Esophagus muscularis mucosa (tissue), 4 donors: ENCODE measurements at places on chromosomes 2 and 18. TPM values are rescaled to one million over a fixed set of nuclear protein-coding genes. Genes with fewer than 3 reads are reported as not detected.
A peak's percentile ranks its signal among the peaks of the same experiment; 100 is the strongest.

GRCh38 chr18:54223568-54224241 lies 764 bp downstream of the MBD2 start:
- no peaks in the 10 kb centered on the region for H3K36me3 ChIP-seq
- DNase-seq = no peak
- peak overlapping the region; percentile 76 for H3K27ac ChIP-seq
- H3K4me1 ChIP-seq = peaks cover 19% of the 10 kb centered on the region

- no peaks in the 10 kb centered on the region for H3K27me3 ChIP-seq
- no peaks in the 10 kb centered on the region for H3K36me3 ChIP-seq
- H3K27ac ChIP-seq = peak overlapping the region; percentile 10
- no peak for DNase-seq
- H3K4me3 ChIP-seq = no peak overlapping the region
Observed at GRCh38 chr2:101105654-101106053, 45.5 kb downstream of the TBC1D8 start.

GRCh38 chr2:236818281-236819045 lies 248.8 kb downstream of the ACKR3 start:
- no peak overlapping the region for H3K27ac ChIP-seq
- DNase-seq = no peak
- no peaks in the 10 kb centered on the region for H3K4me1 ChIP-seq
- no peak overlapping the region for H3K4me3 ChIP-seq
- no peaks in the 10 kb centered on the region for H3K36me3 ChIP-seq

- H3K36me3 ChIP-seq = no peaks in the 10 kb centered on the region
- no peak for DNase-seq
- H3K27ac ChIP-seq = no peak overlapping the region
- no peak overlapping the region for H3K4me3 ChIP-seq
- no peaks in the 10 kb centered on the region for H3K27me3 ChIP-seq
Observed at GRCh38 chr2:212915121-212915782, 236.2 kb downstream of the IKZF2 start.

GRCh38 chr18:10086458-10087210 lies 172.8 kb downstream of the VAPA start:
- no peak for DNase-seq
- no peaks in the 10 kb centered on the region for H3K27me3 ChIP-seq
- no peak overlapping the region for H3K4me3 ChIP-seq
- H3K4me1 ChIP-seq = no peaks in the 10 kb centered on the region

GRCh38 chr2:132589111-132589830 lies 80.7 kb downstream of the LYPD1 start:
- no peaks in the 10 kb centered on the region for H3K4me1 ChIP-seq
- no peak overlapping the region for H3K27ac ChIP-seq
- no peaks in the 10 kb centered on the region for H3K27me3 ChIP-seq
- no peaks in the 10 kb centered on the region for H3K36me3 ChIP-seq
- peak; percentile 57 for DNase-seq

DNA sequence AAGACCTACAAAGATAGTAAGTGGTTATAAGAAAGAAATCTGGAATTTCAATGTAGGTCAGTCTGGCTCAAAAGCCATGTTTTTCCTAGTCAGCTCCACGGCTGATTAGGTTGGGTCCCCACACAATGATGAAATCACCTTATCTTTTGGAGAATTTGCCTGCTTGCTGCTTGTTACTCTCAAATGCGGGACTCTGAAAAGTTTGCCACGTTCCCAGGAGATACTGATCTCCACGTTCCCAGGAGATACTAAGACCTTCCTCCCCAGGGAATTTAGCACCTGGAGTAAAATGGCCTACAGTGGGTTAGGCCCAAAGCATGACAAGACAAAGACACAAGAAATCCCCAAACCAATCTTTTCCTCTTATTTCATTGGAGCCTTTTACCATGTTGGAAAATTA lies 449.6 kb downstream of the TNS1 start:
- H3K27ac ChIP-seq = no peak overlapping the region
- peaks cover 4% of the 10 kb centered on the region for H3K4me1 ChIP-seq
- no peak overlapping the region for H3K4me3 ChIP-seq
- H3K27me3 ChIP-seq = no peaks in the 10 kb centered on the region

GRCh38 chr2:85911814-85912692 lies 23.3 kb upstream of the ST3GAL5 start:
- DNase-seq = no peak
- no peak overlapping the region for H3K4me3 ChIP-seq
- no peaks in the 10 kb centered on the region for H3K27me3 ChIP-seq
- peaks cover 9% of the 10 kb centered on the region for H3K4me1 ChIP-seq
- no peaks in the 10 kb centered on the region for H3K36me3 ChIP-seq

GRCh38 chr18:6731222-6731596 lies 1.7 kb downstream of the ARHGAP28 start:
- H3K27me3 ChIP-seq = peaks cover 7% of the 10 kb centered on the region
- H3K4me3 ChIP-seq = no peak overlapping the region
- H3K27ac ChIP-seq = no peak overlapping the region
- H3K36me3 ChIP-seq = no peaks in the 10 kb centered on the region
- no peak for DNase-seq

The ANKRD44 gene
- total RNA-seq = 76.6 TPM

DNA sequence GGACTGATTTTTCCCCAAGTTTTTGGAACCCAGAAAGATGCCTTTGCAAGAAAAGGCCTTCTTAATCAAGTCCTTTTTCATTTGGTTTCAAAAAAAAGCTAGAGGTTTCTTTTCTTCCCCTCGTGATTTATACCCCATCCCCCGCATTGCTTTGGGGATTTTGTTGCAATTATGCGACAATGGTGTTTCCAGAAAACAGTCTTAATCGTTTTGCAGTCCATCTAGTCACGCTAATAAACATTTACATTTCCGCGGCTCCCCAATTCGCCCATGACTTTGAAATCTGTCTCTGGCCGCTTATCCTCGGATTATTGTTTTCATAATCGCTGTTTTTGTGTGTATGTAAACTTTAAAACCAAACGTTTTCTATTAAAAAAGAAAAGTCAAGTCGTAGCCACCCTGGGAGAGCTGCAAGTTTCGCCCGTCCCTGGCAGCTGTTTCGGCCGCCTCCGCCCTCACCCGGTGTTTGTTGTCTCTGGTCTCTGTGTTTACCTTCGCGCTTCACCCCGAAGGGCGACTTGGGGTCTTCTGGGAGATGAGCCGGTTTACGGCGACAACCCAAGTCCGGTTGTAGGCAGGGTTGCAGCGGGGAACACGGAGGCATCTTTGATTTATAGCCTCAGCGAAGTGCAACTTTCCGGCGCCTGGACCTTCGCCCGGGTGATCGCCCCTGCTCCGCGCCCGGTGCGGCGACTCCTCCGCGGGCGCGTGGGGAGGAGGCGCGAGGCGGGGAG lies 667 bp downstream of the SP9 start:
- H3K36me3 ChIP-seq = no peaks in the 10 kb centered on the region
- no peak overlapping the region for H3K27ac ChIP-seq
- H3K4me3 ChIP-seq = peak overlapping the region; percentile 49
- H3K4me1 ChIP-seq = peaks cover 67% of the 10 kb centered on the region
- H3K27me3 ChIP-seq = peaks cover 99% of the 10 kb centered on the region

DNA sequence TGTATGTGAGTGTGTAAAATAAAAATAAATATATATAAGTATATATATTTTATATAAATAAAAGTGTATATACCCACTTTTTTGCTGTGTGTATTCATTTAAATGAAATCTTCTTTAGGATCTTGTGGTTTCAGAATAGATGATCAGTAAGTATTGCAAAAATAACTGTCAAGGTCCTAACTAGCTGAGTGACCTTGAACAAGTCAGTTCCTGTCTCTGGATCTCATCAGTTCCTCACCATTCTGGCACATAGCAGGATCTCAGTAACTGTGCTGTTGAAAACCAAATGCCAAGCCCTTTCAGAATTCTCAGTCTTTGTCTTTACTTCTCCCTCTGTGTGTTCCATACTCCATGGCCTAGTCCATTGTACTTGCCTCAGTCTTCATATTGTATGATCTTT lies 115.3 kb upstream of the CXCR4 start:
- H3K4me1 ChIP-seq = peaks cover 39% of the 10 kb centered on the region
- H3K36me3 ChIP-seq = no peaks in the 10 kb centered on the region
- no peaks in the 10 kb centered on the region for H3K27me3 ChIP-seq
- no peak for DNase-seq
- H3K4me3 ChIP-seq = no peak overlapping the region

GRCh38 chr2:160584972-160585494 lies 91.4 kb upstream of the RBMS1 start:
- H3K36me3 ChIP-seq = no peaks in the 10 kb centered on the region
- peak overlapping the region; percentile 73 for H3K27ac ChIP-seq
- no peak overlapping the region for H3K4me3 ChIP-seq
- peaks cover 39% of the 10 kb centered on the region for H3K4me1 ChIP-seq

The SPR gene
- 57.0 TPM for total RNA-seq

GRCh38 chr2:16413285-16413684 lies 252.3 kb downstream of the CYRIA start:
- DNase-seq = no peak
- no peak overlapping the region for H3K27ac ChIP-seq
- no peaks in the 10 kb centered on the region for H3K4me1 ChIP-seq
- H3K27me3 ChIP-seq = no peaks in the 10 kb centered on the region
- H3K36me3 ChIP-seq = no peaks in the 10 kb centered on the region
- H3K4me3 ChIP-seq = no peak overlapping the region

- DNase-seq = no peak
- no peaks in the 10 kb centered on the region for H3K27me3 ChIP-seq
- H3K36me3 ChIP-seq = no peaks in the 10 kb centered on the region
- H3K27ac ChIP-seq = no peak overlapping the region
- no peaks in the 10 kb centered on the region for H3K4me1 ChIP-seq
Observed at GRCh38 chr18:37361335-37362157, 204.1 kb downstream of the CELF4 start.

DNA sequence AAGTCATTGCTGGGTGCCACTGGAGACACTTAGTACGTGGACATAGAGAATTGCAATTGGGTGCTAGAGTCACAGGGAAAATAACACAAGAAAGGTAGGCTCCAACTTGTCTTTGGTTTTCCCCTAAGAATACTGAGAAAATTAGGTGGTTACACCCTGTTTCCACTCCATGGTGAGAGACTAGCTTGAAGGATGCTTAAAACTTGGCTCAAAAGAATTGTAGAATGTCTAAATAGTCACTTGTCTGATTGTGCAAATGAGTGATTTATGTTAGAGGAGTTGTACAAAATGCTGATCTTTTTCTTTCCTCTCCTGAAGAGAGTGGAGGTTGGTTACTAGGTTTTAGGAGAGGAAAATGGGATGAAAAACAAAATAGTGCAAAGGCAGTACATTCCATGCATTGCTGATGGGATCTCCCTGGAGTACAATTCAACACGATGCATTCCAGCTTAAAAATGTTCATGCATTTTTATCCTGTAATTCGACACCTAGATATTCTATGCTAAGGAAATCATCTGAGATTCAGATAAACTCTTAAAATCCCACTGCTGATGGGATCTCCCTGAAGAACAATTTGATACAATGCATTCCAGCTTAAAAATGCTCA lies 2.2 kb upstream of the SERPINB12 start:
- DNase-seq = no peak
- no peak overlapping the region for H3K4me3 ChIP-seq
- no peaks in the 10 kb centered on the region for H3K36me3 ChIP-seq
- H3K4me1 ChIP-seq = no peaks in the 10 kb centered on the region
- H3K27me3 ChIP-seq = no peaks in the 10 kb centered on the region

- H3K4me1 ChIP-seq = no peaks in the 10 kb centered on the region
- no peak overlapping the region for H3K4me3 ChIP-seq
- no peaks in the 10 kb centered on the region for H3K36me3 ChIP-seq
- no peaks in the 10 kb centered on the region for H3K27me3 ChIP-seq
- DNase-seq = no peak
- no peak overlapping the region for H3K27ac ChIP-seq
Observed at GRCh38 chr2:197357986-197358385, 47.4 kb upstream of the ANKRD44 start.

GRCh38 chr2:105746177-105747080 lies 1.7 kb downstream of the NCK2 start:
- no peak for DNase-seq
- H3K27ac ChIP-seq = peak overlapping the region; percentile 92
- peak overlapping the region; percentile 74 for H3K4me3 ChIP-seq
- H3K4me1 ChIP-seq = peaks cover 47% of the 10 kb centered on the region
- H3K27me3 ChIP-seq = no peaks in the 10 kb centered on the region

The SLC4A5 gene
- 1.2 TPM for total RNA-seq

DNA sequence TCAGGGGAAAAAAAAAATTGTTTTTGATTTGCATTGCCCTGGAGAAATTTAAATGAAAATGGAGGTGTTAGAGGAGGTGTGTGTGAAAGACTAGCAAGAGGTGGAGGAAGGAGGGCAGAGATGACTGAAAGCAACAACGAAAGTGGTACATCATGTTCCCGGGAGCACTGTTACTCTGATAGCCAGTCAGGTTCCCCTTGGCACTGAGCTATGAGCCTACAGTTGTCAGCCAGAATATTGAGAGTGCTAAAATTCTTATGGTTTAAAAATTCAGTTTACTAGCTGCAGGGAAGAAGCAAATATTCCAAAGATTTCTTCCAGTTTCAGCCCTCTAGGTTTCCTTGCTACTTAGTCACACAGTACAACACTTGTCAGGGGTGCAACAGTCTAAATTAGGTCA lies 366.7 kb upstream of the DLGAP1 start:
- no peaks in the 10 kb centered on the region for H3K36me3 ChIP-seq
- no peak for DNase-seq
- no peaks in the 10 kb centered on the region for H3K27me3 ChIP-seq

- no peaks in the 10 kb centered on the region for H3K36me3 ChIP-seq
- no peaks in the 10 kb centered on the region for H3K4me1 ChIP-seq
- DNase-seq = no peak
Observed at GRCh38 chr2:29448096-29448688, 333.0 kb downstream of the CLIP4 start.

The SOWAHC gene
- 46.6 TPM for total RNA-seq

- H3K4me1 ChIP-seq = no peaks in the 10 kb centered on the region
- no peak overlapping the region for H3K27ac ChIP-seq
- H3K36me3 ChIP-seq = no peaks in the 10 kb centered on the region
- H3K27me3 ChIP-seq = no peaks in the 10 kb centered on the region
- H3K4me3 ChIP-seq = no peak overlapping the region
Observed at GRCh38 chr18:37604032-37604431, 38.4 kb upstream of the CELF4 start.

The COL6A3 gene
- total RNA-seq = 178 TPM

DNA sequence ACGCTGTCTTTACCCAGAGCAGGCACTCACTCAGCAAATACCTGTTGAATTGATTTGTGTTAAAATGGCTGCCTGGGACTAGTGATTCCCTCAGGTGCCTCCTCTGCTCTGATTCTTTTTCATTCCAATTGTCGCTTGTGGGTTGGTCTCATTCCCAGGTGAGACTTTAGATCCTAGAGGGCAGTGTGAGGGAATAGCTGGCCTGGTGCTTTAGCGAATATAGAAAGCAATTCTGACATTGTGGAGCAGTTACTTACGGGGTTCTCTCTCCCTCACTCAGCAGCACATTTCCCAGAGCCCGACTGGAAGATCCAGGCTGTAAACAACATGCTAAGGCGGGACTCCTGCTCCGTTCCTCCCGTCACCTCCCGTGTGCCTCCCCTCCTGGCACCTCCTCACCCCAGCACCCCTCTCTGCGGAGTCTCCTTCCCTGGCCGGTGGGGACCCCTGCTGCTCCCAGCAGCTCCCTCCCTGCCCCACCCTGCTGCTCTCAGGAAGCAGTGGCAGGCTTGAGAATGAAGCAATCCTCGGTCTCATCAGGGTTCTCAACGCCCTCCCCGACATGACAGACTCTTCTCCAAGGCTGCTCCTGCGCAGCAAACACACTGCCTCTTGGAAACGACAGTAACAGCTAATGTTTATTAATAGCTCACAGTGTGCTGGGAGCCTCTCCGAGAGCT lies 26.9 kb downstream of the CELF4 start:
- no peak overlapping the region for H3K4me3 ChIP-seq
- no peak overlapping the region for H3K27ac ChIP-seq
- no peak for DNase-seq
- no peaks in the 10 kb centered on the region for H3K36me3 ChIP-seq
